Anterior cingulate cortex (tissue), 58 donors: ENCODE measurements at places on chromosomes 1 and 21.

GRCh38 chr1:202728951-202729350 lies 18.7 kb upstream of the SYT2 start:
- no peak for DNase-seq

GRCh38 chr21:28418726-28419514 lies 573.8 kb downstream of the LTN1 start:
- no peak for DNase-seq

- no peak for DNase-seq
These were observed 1.2 kb downstream of the HES4 start for GRCh38 chr1:998745-998994.

DNA sequence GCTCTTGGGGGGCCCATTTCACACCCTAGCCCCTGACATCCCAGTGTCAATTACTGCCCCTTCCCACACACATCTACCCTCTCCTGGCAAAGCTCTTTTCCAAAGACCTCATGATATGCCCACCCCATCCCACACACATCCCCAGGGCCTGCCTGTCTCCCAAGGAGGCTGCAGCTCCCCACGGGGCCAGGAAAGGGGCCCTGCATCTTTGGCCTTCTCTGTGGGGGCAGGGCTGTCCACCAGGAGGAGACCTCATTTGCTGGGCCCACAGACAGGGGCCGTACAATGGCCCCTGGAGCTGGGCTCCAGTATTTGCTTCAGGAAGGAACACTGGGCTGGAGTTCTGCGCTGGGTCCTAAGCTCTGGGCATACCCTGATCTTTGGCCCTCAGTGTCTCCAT lies 65.6 kb upstream of the RUNX3 start:
- no peak for DNase-seq

DNA sequence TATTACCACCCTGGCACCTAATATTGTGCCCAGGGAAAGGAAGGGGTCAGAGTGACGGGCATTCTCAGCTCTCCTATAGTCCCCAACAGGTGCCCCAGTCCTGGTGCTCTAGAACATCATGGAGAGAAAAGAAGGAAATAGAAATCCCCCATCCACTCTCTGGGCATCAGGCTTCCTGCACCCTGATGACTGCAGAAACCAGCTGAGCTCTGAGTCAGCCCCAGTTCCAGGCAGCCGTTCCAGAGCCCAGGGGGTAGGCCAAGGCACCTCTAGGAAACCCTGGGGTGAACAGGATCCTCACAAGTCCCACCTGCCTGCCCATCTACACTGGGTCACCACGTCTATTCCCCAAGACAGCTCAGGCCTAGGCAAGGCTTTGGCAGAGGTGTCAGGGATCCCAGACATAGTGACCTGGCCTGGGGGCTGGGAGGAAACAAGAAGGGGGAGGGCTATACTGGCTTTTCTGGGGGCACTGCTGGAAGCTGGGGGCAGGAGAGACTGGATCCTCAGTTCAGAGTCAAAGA lies 709 bp downstream of the NECTIN4 start:
- DNase-seq = no peak

- DNase-seq = no peak
These were observed 57.5 kb downstream of the MAP3K7CL start for GRCh38 chr21:29187944-29188343.

GRCh38 chr1:4805987-4806386 lies 151.6 kb downstream of the AJAP1 start:
- DNase-seq = no peak

DNA sequence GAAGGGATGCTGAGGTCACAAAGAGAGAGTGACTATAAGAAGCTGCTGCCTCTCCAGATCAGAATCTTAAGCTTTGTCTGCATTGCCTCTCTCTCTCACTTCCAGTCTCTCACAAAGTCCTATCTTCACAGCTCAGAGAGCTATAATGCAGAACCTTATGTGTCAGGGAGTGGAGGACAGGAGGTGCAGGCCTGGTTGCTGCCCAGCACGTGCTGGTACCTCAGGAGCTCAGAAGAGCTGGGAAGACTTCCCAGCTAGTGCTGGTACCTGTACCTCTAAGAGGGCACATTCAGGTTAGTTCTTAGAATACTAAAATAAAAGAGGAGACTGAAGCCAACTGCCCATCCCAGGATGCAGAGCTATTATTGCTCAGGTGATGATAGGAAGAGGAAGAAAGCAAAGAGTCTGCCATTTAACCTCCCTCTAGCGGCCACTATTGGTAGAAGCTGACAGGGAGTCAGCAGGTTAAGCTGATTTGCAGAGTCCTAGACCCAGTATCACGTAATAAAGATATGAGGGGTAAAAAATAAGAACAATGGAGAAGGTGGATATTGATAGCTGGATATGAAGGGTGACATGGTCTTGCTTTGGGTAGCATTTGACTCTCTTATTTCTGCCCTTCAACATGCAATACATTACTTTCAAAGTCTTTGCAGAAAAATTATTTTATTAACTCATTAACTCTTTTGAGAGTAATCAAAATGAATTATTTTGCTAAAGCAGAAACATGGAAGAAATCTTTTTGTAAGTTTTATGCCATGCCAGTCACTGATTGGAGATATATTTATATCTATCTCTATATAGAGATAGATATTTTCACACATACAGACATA lies 138.1 kb upstream of the HMCN1 start:
- no peak for DNase-seq

- DNase-seq = no peak
These were observed 55.9 kb downstream of the SIK1 start for GRCh38 chr21:43370888-43371570.

DNA sequence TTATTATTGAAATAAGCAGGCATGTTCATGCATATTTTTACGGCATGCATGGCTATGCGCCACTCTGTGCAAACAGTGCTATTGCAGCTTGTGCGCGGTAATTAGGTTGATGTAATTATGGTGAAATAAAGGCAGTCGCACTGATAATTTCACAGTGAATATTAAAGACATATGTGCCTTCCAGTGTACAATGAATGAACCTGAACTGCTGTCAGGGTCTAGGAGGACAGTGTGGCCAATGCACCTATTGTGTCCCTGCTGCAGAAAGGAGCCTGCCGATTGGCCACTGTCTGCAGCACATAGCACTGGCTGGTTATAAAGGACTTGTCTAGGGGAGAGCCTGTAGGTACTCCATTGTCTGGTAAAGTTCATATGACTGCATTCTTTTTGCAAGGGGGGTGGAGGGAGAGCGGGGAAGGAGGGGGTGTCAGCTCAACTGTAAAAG lies 340.4 kb downstream of the USP25 start:
- peak; percentile 28 for DNase-seq

- no peak for DNase-seq
These were observed 12.3 kb downstream of the SHISAL2A start for GRCh38 chr1:52645261-52645660.

- peak; percentile 41 for DNase-seq
These were observed 67.4 kb downstream of the ARHGEF10L start for GRCh38 chr1:17606826-17607440.

DNA sequence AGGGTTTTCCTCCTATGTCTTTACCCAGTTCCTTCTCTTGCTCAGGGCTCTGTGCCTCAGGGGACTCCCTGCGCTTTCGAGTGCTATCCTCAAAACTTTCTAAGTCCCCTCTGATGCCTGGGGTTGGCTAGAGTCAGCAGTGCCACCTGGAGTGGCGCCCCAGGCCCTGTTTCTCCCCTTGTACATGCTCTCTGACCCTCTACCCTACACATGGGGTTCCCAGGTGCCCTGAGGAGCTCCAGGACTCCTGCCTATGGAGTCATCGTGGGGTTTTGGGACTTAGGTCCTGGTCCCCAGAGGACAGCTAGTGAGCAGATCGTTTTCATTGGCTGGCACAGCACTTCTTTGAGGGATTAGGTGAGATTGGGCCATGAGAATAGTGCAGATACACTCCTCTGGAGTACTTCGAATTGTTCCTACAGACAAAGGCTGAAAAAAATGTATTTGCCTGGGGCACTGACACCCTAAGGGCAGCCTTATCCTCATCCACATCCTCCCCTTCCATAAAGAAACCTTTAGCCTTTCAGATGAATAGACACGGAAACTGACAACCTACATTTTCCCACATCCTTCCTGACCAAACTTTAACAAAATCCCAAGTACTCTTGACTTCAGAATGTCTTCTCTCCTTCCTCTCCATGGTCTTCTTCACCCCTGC lies 41.5 kb downstream of the LGR6 start:
- DNase-seq = no peak

- peak; percentile 22 for DNase-seq
These were observed 32.1 kb upstream of the PDE9A start for GRCh38 chr21:42621166-42621818.

DNA sequence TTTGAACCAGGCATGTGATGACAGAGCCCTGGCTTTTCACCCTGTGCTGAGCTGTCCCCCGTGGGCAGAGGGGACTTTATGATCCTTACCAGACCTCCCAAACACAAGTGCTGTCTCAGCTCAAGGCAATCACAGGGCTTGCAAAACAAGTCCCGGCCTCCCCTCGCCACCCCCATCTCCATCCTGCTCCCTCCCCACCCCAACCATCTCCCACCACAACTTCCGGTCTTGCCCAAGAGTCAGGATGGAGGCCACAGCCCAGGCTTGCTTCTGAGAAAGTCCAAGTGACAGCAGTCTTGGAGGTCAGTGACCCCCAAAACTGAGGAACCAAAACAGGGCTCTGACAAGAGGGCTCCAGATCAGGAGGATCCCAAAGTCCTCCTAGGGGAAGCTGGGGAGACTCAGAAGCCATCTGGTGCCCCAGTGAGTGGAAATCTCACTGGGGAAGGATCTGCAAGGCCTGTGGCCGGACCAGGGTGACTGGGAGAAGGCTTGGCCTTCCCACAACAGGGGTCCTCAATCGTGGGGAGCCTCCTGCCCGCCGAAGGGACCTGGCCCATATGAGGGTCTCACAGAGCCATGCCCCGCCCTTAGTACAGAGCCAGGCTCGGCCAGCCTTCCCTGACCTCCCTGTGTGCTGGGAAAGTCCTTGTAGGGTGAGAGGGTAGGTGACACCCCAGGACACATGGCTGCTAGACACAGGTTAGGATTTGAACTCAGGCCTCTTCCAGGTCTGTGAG lies 4.5 kb upstream of the SDC3 start:
- no peak for DNase-seq

DNA sequence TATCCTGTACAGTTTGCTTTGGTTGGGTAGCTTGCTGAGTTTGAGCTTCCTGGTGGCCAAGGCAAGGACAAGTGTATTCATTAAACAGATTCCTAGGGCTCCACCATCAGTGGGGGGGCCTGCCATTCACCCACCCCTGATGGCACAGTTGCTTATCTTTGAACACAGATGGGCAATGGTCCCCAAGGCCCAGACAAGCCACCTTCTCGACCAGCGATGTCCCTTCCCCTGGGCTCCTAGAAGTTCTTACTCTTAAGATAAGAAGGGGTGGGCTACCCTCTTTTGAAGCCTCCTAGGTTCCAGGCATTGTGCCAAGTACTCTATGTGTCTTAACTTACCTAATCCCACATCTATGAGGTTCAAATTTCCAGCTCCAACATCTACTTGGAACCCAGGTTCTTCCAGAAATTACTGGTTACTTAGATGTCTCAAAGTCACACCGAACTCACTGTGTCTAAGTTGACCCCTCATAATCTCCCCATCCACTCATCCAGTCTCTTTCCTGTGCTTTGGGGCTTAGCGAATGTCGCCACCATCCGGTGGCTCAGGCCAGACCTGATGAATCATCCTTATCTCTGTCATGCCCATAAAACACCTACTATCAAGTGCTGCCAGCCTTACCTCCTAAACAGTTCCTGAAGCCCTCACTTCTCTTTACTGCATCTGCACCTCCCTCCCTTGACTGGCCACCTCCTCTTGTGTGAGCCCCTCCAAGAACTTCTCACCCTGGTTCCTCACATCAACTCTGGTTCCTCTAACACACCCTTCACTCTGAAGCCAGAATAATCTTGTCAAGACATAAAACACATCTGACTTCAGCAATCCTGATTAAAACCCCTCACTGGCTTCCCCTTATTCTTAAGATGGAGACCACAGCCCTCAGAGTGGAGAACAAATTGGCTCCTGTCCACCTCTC lies 50.1 kb downstream of the KLHDC7A start:
- DNase-seq = no peak

GRCh38 chr1:65067491-65068201 lies 80.4 kb upstream of the AK4 start:
- DNase-seq = peak; percentile 76

GRCh38 chr21:33364830-33365229 lies 38.4 kb upstream of the IFNGR2 start:
- no peak for DNase-seq

DNA sequence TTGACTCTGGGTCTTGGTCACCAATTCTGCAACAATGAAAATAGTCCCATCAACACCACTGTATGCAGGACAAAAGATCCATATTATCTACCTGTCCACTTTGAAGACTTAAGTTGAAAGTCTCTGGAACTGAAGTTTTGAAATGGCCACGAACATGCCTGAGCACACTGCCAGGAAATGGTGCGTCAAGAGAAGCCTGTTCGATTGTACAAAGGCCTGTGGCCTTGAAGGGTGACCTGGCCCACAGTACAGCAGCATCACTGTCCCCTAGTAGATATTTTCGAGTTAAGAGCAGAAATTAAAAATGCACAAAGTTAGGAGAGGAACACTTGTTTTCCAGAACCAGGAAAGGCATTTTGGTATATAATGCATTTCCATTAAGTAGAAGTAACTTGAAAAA lies 78.5 kb downstream of the BACH1 start:
- DNase-seq = no peak

DNA sequence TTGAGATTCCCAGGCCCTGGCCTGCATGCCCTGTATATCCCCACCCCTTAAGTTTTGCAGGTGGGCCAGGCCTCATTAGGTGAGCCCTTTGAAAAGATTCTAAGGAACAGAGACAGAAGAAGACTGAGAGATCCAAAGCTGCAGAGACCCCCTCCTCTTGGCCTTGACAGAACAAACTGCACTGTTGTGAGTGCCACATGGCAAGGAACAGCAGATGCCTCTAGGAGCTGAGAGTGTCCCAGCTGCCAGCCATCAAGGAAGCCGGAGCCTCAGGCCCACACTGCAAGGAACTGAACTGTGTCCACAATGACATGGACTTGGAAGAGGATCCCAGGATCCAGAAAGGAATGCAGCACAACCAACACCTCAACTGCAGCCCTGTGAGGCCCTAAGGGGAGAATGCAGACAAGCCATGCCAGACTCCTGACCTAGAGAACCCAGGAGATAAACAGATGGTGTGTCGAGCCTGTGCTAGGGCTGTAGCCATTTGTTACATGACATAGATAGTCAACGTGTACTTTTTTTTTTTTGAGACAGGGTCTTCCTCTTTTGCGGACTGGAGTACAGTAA lies 182.7 kb downstream of the AJAP1 start:
- no peak for DNase-seq

- DNase-seq = no peak
These were observed 5.8 kb downstream of the SDC3 start for GRCh38 chr1:30902593-30903290.
